ENCODE measurements at places on chromosomes 12 and 14.

GRCh38 chr12:64745980-64746379 is 13.2 kb downstream of the GNS start:
- DNase-seq: no peak

GRCh38 chr12:105214670-105215375 is 21.2 kb downstream of the APPL2 start:
- DNase-seq: no peak

DNA sequence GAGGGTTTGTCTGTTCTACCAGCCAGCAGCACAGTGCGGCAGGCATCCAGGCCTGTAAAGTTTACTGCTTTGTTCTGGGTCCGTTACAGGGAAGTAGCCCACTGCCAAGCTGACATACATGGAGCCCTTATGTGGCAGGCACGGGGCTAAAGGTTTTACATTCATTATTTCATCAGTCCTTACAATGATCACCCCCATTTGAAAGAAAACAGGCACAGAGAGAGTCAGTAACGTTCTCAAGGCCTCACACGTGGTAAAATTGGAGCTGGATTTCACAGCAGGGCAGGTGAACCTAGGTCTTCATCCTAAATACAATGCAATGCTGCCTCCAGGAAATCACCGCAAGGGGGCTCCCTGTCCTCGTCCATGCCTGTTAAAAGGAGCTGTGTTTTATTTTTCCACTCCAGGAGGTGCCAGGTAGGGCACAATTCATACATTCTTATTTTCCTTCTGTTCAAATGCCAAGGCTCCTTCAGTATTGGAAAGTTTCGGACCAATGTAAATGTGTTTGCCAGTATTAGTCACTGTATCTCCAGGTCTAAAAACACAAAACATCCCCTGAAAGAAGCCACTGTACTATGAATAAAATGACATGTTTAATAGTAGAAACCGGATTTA is 172.2 kb upstream of the GZMB start:
- DNase-seq: no peak

DNA sequence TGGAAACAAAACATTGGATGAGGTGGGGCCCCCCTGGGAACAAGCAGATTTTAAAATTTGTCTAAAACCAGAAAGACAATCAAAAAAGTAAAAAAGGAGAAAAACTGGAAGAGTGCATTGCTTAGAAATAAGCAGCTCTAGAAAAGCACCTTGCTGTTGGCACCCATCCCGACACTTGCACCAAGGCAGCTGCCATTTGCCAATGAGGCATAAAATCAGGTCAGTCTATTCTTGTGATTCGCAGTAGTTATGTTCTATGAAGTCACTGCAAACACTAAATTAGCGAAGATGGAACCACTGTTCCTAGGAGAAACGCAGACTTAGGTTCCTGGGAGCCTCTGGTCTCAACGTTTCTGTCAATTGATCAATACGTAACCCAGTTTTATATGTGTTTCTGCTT is 16.2 kb downstream of the VPS33A start:
- DNase-seq: no peak

- no peak for DNase-seq
Observed at GRCh38 chr14:89454996-89455395, 38.0 kb upstream of the FOXN3 start.

- no peak for DNase-seq
Observed at GRCh38 chr12:90995010-90995409, 9.8 kb downstream of the EPYC start.

DNA sequence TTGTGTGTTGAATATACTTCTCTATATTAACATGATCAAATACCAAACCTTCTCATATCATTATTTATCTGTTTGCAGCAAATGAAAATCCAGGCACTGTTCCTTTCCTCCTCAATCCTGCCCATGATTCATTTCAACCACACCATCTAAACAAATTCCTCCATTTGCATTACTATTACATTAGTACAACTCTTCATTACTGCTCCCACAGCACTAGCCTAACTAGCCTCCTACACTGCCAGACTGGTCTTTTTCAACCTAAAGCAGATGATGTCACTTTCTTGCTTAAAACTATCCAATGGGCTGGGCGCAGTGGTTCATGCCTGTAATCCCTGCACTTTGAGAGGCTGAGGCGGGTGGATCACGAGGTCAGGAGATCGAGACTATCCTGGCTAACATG is 117.3 kb upstream of the MYF6 start:
- no peak for DNase-seq

GRCh38 chr14:35292770-35293561 is 784 bp downstream of the PSMA6 start:
- no peak for DNase-seq

- DNase-seq: no peak
Observed at GRCh38 chr12:130458341-130458740, 120.7 kb downstream of the PIWIL1 start.

DNA sequence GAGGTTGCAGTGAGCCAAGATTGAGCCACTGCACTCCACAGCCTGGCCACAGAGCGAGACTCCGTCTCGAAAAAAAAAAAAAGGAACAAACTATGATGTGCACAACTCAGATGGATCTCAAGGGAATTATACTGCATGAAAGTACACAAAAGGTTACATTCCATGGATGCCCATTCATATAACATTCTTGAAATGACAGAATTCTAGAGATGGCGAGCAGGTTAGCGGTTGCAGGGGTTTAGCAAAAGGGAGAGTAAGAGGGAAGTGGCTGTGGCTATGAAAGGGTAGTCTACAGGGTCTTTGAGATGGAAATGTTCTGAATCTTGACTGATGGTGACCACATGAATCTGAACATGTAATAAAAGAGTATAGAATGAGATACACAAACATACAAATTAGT is 49.7 kb downstream of the CKB start:
- no peak for DNase-seq

GRCh38 chr12:19548834-19549233 is 109.5 kb downstream of the AEBP2 start:
- no peak for DNase-seq

- DNase-seq: no peak
Observed at GRCh38 chr12:124909831-124910560, 4.5 kb downstream of the UBC start.

GRCh38 chr12:100539202-100539601 is 34.3 kb upstream of the GAS2L3 start:
- no peak for DNase-seq

DNA sequence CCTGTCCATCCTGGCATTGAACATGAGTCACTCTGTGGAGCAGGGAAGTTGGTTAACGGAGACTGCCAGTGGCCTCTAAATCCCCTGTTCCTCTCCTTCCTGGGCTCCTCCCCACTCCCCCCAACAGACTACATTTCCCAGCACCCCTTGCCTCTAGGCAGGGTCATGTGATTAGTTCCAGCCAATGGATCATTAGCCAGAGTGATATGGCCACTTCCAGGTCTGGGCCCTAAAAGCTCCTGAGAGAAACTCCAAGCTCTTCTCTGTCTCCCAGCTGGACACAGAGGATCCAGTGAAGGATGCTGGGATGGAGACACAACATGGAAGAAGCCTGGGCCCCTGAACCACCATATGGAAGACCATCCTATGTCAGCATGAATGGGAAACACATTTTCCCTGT is 54.4 kb upstream of the RFLNA start:
- peak; percentile 46 for DNase-seq

- DNase-seq: no peak
Observed at GRCh38 chr14:45838597-45838996, 585.6 kb upstream of the MIS18BP1 start.

GRCh38 chr12:50069539-50069938 is 12.1 kb downstream of the ASIC1 start:
- no peak for DNase-seq

DNA sequence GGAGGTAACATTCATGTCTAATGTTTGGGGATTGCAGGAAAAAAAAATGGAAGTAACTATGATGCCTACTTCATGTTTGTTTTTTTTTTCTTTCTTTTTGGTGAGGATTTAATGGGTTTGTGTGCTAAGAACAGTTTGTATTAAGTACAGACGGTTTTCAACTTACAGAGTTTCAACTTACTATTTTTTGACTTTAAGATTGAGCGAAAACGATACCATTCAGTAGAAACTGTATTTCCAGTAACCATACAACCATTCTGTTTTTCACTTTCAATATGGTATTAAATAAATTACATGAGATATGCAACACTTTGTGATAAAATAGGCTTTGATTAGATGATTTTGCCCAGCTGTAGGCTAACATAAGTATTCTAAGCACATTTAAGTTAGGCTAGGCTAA is 10.4 kb downstream of the TECPR2 start:
- no peak for DNase-seq

- no peak for DNase-seq
Observed at GRCh38 chr14:76168531-76168930, 16.8 kb downstream of the GPATCH2L start.

GRCh38 chr12:26088998-26089397 is 35.8 kb downstream of the BHLHE41 start:
- DNase-seq: no peak

DNA sequence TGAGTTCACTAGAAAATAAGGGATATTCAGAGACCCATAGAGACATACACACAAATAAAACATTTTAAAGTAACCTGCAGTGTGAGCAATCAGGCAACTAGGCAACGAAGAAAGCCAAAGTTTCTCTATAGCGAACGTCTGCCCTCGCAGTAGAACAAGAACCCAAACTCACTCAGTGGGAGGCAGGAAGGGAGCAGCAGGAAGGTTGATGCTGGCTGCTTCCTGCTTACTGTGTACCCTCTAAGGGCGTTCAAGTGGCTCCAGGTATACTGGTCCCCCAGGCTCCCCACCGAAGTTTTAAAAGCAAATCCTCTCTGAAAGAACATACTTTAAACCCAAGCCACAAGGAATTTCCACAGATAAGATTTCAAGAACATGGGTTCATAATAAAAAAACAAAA is 249.3 kb downstream of the FOXN3 start:
- DNase-seq: no peak

DNA sequence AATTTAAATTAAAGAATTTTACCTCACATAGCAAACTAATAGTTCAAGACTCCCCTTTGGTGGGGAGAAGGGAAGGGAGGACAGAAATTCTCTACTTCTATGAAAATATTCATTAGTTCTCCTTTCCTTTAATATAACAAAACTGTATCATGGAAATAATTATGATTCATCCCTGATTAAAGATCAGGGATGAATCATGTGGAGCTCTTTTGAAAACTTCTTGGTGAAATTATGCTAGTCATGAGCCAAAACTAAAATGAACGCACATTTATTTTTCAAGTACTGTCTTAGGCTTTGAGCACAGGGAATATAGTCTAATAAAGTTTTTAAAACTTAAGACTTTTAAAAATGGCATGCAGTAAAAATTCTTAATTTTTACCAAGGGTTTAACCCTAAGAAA is 17.1 kb downstream of the TMBIM4 start:
- no peak for DNase-seq

GRCh38 chr12:1864867-1865266 is 44.5 kb downstream of the LRTM2 start:
- DNase-seq: no peak

DNA sequence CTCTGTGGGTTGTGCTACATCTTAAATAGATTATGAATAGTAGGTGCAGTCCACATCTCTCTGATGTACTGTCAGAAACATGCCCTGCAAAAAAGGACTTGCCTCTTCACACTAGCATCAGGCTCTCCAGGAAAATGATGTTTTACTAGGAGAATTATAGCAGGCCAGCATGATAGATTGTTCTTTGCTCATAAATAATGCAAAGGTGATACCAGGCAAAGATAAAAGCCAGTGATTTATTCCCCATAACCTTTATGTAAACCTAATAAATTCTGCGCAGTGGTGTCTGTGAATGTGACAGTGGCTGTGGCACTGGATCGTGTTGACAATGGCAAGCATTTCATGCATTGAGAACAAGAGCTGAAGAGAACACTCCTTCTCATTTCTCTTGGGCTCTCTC is 646.5 kb upstream of the SEL1L start:
- DNase-seq: no peak

DNA sequence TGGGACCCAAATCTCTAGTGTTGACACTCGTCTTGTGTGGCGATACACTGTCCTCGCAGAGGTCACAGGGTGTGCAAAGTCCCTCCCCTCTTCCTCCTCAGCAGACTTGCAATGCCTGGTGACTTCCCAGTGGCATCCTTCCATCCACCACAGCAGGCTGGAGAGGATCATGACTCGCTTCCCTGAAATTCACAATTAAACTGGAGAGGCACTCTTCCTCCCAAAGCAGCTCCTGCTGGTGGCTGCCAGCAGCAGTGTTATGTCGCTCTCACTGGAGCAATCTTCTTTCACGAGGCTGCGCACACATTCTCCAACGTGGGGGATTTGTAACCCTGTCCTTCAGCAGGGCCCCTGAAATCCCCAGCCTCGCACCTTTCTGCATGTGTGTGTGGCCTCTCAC is 145.2 kb upstream of the TMCC3 start:
- peak; percentile 16 for DNase-seq

DNA sequence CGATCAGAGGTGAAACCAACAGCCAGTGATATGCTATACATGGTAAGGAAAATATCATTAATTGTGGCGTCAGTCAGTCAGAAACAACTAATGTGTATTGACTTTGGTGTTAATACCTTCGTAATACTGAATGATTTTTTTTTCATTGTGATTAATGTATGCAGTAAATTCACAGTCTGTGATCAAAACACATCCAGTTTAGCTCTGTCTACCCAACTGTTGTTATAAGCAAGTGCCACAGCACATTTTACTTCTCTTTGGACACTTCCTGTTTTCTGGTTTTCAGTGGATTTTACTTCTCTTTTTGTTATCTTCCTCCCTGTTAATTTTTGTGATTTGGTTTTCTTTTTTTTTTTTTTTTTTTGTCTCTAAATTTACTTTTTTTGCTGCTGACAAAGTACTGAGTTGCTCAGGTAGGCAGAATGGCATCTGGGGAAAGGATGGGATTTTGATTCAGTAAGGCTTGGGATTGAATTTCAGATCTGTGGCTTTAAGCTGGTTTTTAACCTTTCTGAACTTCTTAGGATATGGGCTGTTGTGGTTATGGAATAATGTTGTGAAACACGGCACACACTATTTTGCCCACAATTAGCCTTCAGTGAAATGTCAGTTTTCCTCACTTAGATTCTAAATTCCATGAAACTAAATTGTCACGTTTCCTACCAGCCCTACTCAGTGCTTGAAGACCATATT is 604 bp downstream of the GLIPR1 start:
- DNase-seq: no peak

DNA sequence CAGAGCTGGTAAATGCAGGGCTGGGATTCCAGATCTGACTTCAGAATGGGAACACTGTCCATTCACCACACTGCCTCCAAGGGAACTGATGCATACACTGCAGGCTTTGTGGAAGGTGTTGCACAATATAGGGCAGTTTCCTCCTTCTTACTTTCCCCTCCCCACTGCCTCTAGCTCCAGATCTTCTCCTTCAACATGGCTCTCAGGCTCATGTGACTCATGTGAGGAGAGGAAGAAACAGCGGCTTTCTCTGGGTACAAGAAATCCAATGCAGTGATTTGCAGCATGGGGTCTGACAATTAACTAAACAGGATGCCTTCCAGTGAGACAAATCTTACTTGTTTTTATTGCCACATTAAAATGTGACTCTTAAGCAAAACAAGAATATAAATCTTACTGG is 447.6 kb upstream of the CCDC196 start:
- no peak for DNase-seq

- DNase-seq: no peak
Observed at GRCh38 chr12:7117670-7118069, 8.7 kb upstream of the C1RL start.

Data from 8988T (cell line).